ENCODE measurements at places on chromosomes 16 and 17.
A peak's percentile ranks its signal among the peaks of the same experiment; 100 is the strongest.

GRCh38 chr16:1678500-1679098, 520 bp downstream of the JPT2 start:
- no peak for DNase-seq

GRCh38 chr17:19728084-19728495, 11.7 kb upstream of the SLC47A2 start:
- DNase-seq: peak; percentile 26

- no peak for DNase-seq
These were observed 7.5 kb downstream of the EIF1 start for GRCh38 chr17:41695954-41696757.

DNA sequence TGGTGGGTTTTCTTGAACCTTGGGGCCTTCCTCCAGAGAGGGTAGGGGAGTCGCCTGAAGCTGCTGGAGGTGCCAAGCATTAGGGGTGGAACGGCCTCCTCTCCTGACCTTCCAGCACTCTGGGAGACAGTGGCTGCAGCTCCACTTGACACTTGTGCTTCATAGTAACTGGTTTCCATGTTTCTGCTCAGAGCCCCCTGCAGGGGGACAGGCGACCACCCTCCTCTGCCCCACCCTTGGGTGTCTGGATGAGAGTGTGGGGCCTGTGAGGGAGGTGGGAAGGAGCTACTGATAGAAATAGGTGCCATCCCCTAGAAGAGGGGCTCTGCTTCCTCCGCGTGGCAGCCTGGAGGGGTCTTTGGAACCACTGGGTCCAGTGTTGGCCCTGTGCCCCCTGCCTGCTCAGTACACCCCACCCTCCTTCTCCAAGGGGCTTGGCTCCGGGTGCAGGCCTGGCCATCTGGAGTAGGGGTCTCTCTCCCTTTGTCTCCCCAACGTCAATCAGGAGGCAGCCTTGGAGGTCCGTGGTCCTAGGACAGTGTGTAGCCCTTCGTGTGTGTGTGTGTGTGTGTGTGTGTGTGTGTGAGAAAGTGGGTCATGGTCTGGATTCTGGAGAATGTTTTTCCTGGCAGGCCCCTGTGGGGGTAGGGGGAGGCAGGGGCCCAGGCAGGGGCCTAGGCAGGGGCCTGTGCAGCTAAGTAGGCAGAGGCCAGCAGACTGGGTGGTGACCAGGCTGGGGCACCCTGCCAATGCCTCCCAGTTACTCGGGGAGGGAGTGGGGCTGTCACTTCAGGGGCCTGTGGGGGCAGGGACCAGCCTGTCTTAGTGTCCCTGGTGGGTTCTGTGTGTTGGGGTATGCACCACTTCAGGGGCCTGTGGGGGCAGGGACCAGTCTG, 4.9 kb downstream of the LASP1 start:
- no peak for DNase-seq

- DNase-seq: no peak
These were observed 2.8 kb upstream of the C17orf107 start for GRCh38 chr17:4896332-4897197.

DNA sequence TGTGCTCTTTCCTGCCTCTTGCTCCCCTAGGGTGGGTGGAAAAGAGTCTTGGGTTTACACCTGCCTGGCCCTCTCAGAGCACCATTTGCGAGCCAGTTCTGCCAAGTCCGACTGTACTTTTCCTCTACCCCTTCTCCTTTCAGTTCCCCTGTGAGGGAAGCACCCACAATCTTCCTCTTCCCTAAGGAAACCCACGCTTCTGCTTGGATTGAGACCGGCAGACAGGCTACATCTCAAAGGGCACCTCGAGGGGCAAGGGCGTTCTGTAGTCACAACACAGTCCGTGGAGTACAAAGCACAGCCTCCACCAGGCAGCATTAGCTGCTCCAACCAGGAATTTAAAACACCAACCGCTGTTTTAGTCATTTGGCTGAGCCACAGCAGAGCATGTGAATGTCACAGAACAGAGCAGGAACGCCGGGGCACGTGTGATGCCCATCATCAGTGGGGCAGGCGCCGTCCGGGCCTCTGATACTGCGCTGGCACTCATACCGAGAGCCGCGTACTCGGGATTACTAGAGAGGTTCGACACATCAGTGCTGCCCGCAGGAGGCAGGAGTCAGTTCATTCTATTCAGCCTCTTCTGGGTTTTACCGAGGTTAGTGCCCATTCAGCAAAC, 13.7 kb upstream of the MNT start:
- no peak for DNase-seq

GRCh38 chr17:3689262-3690093, 6.5 kb downstream of the P2RX5 start:
- DNase-seq: no peak

- DNase-seq: no peak
These were observed 17.2 kb upstream of the TMEM98 start for GRCh38 chr17:32910769-32911168.
